ENCODE measurements at places on chromosomes 6 and 20.

- DNase-seq: no peak
These were observed 155.0 kb downstream of the CFAP61 start for GRCh38 chr20:20207291-20207690.

DNA sequence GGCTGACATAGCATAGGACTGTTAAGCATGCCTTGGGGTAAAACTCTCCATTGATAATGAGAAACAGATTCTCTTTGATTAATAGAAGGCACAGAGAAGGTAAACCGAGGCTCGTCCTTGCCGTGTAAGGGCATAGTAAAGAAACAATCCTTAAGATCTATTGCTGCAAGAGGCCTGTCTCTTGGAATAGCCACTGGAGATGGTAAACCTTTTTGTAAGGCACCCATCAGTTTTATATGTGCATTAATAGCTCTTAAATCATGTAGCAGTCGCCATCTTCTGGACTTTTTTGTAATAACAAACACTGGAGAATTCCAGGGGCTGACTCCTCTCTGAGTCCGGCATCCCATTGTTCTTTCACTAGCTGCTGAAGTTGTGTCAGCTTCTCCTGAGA, 8.4 kb upstream of the ABHD12 start:
- no peak for DNase-seq

- no peak for DNase-seq
These were observed 76.6 kb downstream of the SOD2 start for GRCh38 chr6:159616456-159616855.

GRCh38 chr20:8361006-8361652, 229.1 kb downstream of the PLCB1 start:
- no peak for DNase-seq

GRCh38 chr6:53741034-53741823, 53.6 kb upstream of the LRRC1 start:
- no peak for DNase-seq

DNA sequence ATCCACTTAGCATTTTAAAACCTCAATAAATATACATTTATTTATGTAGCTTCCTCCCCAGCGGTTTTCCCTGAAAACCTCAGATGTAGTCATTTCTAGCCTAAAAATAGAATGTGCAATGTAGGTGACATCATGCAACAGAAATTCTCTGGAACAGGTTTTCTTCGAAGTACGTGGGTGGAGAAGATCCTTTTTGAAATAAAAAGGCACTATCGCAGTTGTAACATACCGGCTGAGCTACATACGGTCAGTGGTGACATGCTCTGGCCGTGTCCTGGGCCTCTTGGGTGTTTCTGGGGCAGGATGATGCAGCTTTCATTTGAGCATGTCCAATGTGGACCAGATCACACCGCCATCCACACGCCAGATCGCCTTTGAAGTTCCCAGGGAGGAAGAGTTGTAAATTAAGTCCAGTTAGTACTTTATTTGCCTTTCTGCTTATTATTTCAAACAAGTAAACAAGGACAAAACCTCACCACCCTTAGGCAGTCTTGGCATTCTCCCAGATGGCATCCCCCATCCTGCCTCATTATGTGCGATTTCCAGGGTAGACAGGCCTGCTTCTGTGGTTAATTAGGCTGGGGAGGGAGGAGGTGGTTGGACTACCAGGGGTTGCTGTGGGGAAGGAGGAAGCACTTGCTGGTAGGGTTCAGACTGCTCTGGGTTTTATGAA, 109.5 kb upstream of the CLDN20 start:
- no peak for DNase-seq

DNA sequence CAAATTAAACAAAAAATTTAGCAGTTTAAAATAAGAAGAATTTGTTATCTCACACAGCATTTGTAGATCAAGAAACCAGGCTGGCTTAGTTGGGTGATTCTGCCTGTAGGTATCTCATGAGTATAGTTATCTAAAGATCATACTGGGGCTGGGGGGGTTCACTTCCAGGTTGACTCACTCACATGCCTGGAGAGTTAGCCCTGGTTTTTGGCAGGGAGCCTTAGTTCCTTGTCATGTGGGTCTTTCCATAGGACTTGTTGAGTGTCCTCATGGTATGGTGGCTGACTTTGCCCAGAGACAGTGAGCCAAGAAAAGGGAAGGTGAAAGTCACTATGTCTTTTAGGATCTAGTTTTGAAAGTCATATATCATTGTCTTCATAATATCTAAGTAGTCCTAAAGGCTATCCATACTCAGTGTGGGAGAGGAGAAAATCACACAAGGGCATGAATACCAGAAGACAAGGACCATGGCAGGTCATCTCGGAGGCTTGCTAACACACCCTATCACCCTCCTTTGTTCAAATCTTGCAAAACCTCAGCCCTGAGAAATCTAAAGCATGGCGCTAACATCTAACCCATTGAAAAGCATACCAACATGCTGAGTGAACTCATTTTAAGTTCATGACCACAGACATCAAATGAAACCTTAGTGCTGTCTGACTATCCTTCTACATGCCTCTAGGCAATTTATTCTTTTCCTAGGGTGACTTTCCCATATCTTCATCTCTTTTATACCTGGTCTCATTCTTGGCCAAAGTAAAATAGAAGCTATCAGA, 39.2 kb downstream of the CYP24A1 start:
- no peak for DNase-seq

DNA sequence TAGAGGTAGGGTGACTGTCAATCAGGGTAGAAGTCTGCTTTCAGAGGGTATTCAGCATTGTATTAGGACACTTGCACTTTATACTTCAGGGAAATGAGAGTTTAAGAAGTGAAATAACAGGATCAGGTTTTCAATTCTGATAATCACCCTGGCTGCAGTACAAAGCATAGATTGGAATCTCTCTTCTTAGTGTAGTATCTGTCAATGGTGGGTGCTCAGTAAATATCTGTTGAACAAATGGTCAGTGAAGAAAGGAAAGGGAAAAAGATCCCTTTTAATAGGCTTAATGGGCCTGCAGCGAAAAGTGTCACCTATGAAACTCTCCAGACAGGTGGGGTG, 18.7 kb downstream of the TUBB2B start:
- DNase-seq: no peak

DNA sequence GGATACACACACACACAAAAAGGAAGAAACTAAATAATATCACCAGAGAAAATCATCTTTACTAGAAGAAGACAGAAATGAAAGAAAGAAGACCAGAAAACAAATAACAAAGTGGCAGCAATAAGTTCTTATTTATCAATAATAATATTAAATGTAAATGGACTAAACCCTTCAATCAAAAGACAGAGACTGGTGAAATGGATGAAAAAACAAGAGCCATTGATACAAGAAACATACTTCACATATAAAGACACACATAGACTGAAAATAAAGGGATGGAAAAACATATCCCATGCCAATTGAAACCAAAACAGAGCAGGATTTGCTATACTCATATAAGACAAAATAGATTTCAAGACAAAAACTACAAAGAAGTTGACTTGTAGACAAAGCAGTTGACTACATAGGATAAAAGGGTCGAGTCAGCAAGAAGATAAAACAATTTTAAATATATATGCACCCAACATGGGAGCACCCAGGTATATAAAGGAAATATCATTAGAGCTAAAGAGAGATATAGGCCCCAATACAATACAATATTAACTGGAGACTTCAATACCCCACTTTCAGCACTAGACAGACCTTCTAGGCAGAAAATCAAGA, 259.4 kb downstream of the EPM2A start:
- DNase-seq: no peak

GRCh38 chr6:3139090-3139903, 18.0 kb downstream of the TUBB2A start:
- no peak for DNase-seq

- DNase-seq: no peak
These were observed 65.6 kb downstream of the TULP4 start for GRCh38 chr6:158377860-158378259.

- no peak for DNase-seq
These were observed 51.9 kb upstream of the PTPRK start for GRCh38 chr6:128572294-128572693.

DNA sequence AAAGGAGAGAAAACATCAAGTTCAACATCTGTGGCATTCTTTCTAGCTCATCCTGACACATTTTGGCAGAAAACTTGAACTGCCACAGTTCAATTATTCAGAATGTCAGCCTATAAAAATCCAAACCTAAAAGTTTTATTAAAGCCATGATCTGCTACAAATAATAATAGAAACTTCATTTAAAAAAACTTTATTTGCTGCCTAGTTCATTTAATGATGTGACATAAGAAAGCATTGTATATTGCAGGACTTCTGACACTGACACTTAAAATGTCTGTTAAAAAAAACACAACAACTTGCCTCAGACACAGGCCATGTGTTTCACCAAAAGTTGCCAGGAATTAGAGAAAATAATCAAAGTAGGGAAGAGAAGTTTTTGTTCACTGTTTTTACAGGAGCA, 88.3 kb upstream of the HTR1E start:
- no peak for DNase-seq

DNA sequence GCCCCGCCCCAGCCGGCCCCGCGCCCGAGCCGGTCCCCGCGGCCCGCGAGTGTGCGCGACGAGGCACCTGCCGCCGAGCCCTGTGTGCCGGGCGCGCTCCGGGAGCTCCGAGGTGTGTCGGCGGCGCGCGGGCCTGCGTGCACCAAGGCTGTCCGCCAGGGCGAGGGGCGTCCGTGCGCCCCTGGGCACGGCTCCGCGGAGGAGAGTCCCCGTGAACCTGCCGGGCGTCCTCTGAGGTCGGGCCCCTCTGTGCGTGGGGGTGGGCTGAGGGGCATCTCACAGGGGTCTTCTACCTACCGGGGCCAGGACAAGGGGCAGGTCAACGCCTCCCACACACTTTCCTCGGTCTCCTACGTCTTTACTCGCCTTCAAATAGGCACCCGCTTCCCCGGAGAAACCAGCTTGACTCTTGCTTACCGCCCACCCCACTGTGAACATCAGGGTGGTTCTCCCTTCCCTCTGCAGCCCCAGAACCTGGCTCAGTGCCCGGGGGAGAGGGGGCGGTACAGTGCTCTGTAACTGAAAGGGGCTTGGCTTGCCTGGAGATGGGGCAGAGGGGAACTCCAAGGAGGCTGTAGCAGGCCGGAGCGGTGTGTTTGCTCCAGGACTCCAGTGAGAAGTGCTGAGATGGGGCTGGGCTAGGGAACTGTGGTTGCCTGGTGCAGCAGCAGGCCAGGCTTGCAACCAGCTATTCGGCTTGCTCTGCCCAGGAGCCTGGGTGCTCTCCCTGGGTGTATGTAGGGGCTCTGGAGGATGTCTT, at the start of gene SAMD10:
Gene SAMD10, minus strand, starts transcription at position 86 of the 760 bp plus-strand sequence. CDS start 175 bp downstream, outside the sequence.
- DNase-seq: peak; percentile 38

GRCh38 chr20:33832103-33832804, 21.1 kb downstream of the CHMP4B start:
- no peak for DNase-seq

DNA sequence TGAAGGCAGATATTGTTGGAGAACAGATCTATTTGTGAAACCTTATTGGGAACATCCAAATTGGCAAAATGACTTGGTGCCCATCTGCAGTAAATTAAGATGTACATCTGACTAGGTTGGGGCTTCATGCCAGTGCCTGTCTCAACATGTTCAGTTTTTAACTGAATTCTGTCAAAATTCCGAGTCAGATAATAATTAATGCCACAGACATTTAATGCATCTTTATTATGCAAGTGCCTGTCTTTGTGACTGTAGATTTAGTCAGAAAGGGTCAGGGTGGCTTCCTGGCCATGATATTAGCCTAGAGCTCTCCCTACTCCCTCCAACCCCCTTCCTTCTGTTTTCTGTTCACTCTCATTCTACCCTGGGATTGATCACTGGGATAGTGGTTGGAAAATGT, 199.3 kb upstream of the FLRT3 start:
- DNase-seq: no peak

DNA sequence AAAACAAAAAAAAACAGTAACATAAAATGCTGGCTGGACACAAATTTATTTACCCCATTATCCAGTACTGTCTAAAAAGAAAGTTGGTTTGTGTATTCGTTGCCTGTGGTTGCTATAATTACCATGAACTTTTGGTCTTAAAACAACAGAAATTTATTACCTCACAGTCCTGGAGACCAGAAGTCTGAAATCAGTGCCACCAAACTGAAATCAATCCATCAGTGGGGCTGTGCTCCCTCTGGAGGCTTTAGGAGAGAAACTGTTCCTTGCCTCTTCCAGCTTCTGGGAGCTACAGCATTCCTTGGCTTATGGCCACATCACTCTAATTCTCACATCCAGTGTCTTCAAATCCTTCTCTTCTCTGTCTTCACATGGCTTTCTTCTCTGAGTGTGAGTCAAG, 79.4 kb downstream of the SNX5 start:
- DNase-seq: no peak

DNA sequence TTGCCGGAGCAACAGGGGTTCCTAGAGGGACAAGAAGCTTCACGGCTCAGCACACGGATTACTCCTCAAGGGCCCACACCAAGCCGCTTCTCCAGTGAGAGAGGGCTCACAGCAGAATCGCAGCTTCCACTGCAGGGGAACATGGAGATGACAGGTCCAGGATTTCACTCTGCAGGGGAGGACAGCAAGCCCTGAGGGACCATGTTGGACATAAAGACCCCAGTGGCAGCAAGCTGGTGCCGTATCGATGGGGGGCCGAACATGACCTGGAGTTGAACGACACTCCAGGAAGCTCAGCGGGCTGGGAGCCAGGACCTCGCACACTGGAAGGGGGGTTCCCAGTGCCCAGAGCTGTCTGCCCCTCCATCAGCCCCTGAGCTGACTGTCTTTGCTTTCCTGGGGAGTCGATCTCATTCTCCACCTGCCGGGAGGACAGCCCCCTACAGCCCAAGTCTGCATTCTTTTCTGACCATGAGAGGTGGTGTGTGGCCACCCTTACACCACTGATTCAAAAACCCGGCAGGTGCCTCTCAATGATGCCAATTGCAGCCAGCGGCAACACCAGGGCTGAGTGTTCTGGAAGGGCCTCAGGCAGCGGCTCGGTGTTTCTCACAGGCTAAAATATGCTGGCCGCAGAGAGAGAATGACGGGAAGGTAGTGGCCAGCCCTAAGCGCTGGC, 194.5 kb upstream of the CDH4 start:
- DNase-seq: no peak

GRCh38 chr6:36266913-36267644, 2.8 kb upstream of the PNPLA1 start:
- DNase-seq: no peak

- DNase-seq: no peak
These were observed 566.4 kb upstream of the MAN1A1 start for GRCh38 chr6:119915971-119916370.

DNA sequence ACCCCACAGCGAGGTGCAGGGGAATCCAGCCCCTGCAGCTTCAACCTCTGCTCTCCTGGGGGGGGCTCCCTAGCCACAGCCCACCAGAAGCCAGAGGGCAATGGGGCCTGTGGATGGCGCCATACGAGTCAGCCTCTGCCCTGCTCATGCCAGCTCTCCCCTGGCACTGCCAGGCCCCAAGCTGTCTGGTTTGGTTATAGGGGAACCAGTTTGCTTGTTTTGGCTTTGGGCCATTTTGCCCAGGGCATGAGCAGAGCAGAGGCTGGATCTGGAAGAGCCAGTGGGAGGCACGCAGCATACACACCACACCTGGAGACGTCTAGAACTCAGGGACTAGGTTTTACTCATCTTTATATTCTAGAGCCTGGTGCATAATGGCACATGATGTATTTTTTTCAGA, 66.7 kb upstream of the SLC22A16 start:
- no peak for DNase-seq

GRCh38 chr20:50449738-50450492, 60.3 kb upstream of the PTPN1 start:
- DNase-seq: no peak

All from activated CD4-positive, alpha-beta T cell treated with anti-CD3 and anti-CD28 coated beads for 1 hour (primary cell).